SHP77 (cell line): ENCODE measurements at places on chromosomes 13 and 19.
A peak's percentile ranks its signal among the peaks of the same experiment; 100 is the strongest.

GRCh38 chr13:39399102-39399501 lies 203.9 kb downstream of the LHFPL6 start:
- DNase-seq, result no peak

DNA sequence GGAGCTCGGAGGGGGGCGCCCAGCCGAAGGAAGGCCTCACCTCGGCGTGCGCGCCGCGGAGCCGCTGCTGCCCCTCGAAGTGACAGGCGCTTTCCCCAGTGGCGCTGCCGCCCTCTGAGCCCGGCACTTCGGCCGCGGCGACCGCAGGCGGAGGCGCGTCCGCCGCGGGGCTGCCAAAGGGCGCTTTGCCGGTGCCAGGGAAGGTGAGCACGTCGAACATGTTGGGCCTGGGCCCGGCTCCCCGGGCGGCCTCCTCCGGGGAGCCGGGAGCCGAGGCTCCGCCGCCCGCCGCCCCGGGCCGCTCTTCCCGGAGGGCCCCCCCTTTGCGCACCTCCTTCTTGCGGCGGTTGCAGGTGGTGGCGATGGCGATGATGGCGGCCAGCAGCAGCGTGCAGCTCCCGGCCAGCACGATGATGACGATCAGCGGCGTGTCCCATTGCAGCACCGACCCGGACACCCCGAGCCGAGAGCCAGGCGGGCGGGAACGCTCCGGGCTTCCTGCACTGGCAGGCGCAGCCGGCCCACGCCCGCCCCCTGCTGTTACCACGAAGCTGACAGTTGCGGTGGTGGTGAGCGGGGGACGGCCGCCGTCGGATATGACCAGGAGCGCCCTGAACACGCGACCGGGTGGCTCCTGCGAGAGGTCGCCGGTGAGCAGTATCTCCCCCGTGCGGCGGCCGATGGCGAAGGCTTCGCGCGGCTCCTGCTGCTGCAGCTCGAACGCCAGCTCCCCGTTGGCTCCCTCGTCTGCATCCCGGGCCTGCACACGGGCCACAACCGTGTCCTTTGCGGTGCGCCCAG lies 2.5 kb downstream of the PCDH8 start:
- DNase-seq, result no peak

DNA sequence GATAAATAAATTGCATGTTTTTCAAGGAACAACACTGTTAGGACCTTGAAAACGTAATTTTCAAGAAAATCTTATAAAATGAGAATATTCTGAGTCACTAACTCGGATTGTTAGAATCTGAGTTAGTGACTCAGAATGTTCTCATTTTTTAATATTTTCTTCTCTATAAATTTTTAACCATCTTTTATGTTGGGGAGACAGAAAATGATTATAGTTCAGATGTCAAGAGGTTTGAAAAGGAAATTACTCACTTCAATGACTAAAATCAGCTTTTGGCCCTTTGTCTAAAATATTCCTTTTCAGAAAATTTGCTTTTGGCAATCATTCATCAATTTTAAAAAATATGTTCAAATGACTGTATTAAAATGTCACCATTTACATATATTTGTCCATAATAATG lies 264.2 kb upstream of the EDNRB start:
- DNase-seq, result no peak

DNA sequence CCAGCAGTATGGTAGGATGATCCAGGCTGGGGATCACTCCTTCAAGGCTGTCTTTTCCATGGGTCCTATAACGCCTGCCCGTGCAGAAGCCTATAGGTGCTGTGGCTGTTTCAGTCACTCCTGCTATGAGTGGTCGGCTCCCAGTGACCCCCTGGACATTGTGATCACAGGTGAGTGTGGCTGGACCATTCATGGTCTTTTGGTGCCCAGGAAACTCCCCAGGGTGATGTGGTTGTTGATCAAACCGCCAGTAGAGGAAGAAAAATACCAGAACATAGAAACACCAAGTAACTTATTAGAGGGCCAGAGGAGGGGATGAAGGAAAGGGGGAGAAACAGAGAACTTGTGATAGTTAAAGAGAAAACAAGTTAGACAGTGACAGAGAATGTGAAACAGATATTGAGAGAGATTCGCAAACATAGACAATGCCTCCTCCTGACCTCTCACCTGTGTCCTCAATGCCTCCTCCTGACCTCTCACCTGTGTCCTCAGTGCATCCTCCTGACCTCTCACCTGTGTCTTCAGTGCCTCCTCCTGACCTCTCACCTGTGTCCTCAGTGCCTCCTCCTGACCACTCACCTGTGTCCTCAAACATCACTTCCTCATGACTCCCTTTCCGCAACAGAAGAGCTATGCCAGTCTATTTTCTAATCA lies 19.4 kb downstream of the LAIR2 start:
- DNase-seq, result no peak

DNA sequence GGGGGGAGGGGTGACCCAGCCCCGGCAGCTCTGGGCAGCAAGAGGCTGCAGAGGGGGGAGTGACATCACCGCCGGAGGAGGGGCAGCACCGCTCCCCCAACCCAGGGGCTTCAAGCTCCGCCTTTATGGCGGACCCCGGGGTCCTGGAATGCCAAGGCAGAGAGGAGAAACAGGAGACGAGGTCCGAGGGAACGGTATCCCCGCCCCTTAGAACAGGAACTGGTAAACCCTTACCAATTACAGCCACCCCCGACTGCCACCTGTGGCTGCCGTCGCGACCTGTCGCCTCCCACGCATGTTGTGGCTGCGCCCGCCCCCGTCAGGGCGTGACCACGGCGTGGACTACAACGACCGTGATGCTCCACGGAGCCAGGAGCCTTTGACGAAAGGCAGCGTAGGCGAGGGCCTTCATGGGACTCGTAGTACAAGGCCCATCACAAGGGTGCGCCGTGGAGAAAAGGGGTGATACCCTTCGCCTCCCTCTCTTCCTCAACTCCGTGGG lies 4.1 kb upstream of the KCNC3 start:
- peak; percentile 93 for DNase-seq

DNA sequence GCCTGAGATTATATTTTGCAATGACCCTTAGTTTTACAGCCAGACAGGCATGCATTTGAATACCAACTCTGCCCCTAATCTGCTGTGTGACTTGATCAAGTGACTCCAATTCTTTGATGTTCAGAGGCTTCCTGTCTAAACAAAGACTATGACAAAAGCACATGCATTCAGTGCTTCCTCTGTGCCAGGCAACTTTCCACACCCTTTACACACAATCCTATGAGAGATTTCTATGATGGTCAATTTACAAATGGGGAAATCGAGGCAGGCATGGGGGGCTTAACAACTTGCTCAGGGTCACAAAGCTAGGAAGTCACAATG lies 3.7 kb upstream of the LYPD3 start:
- no peak for DNase-seq

DNA sequence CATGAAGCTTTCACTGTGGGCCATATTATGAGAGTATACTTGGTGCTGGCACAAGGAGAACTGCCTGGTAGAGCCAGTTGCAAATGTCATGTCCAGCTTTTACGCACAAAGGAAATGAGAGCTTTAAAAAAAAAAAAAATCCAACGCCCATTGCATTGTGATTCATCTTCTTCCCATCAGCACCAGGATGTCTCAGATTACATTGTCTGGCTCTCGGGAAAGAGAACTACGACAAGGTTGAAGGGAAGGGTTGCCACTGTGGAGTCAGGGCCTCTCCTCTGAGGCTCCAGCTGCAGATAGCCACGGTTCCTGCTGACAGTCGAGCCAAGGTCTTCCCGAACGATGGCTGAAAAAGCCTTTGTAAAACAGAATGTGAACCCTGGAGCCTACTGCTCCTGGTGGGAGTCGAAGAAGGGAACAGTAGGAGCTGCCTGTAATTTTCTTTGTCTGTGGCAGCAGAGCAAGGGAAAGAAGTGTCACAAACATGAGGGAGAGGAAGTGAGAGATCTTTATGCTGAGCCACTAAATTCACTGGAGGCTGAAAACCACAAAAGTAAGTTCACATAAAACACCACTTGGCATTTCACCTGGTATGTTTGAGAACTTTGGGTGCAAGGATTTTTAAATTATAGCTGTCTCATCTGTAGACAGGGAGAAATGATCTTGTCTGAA lies 704.7 kb downstream of the DIAPH3 start:
- DNase-seq, result peak; percentile 14

DNA sequence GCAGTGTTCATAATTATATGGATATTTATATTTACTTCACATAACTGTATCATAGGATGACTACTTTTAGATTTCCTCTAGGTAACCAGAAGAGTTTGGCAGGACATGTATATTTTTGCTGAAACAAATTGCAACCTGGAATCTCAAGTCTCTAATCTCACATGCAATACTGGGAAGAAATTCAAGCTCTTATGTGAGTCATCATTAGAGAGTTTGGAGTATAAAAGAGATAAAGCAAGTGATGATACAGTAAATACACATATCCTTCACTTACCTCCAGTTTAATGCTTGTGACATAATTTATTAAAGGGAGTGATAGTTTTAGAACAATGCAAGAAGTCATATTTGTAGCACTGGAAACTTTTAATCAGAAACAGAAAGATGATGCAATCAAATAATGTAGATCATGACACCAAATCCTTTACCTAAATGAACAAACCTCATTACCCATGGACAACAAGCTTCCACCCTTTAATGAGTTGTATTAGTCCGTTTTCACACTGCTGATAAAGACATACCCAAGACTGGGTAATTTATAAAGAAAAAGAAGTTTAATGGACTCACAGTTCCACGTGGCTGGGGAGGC lies 15.8 kb upstream of the OR7A17 start:
- no peak for DNase-seq

DNA sequence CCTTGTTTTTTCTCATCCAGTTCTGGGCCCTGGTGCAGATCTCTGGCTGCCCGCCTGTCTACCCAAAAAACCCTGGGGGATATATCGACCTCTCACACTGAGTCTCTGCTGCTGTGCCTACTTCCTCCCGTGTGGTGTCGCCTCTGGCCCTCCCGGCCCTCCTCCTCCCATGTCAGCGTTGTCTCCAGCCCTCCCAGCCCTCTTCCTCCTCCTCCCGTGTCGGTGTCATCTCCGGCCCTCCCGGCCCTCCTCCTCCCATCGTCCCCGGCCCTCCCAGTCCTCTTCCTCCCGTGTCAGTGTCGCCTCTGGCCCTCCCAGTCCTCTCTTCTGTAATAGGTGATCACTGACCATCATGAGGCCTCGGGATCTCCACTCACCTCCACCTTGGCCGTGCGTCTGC lies 81.8 kb downstream of the GPR12 start:
- DNase-seq, result no peak

DNA sequence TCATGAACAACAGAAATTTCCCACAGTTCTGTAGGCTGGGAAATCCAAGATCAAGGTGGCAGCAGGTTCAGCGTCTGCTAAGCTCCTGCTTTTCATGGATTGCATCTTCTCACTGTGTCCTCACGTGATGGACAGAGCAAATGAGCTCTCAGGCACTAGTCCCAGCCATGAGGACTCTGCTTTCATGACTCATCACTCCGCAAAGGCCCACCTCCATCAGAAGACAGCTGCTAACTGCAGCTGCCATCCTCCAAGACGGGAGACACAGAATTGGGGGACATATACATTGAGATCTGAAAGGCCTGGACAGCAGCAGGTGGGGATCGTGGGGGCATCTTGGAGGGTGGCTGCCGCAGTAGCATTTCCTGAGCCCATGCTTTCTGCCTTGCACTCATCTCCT lies 44.4 kb upstream of the SPATA13 start:
- DNase-seq, result peak; percentile 2

DNA sequence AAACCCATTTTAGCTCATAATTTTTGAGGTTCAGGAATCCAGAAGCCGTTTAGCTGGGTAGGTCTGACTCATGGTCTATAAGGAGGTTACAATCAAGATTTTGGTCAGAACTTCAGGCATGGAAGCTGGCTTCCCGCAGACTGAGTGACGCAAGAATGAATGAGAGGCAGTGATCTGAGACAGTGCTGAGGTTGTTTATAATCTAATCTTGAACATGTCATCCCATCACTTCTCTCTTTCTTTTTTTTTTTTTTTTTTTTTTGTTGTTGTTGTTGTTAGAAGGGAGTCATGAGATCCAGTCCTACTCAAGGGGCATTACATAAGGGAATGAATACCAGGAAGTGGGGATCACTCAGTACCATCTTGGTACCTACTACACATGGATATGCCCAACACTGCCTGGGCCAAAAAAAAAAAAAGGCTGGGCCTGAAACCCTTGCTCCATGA lies 217.4 kb downstream of the DLEU7 start:
- DNase-seq, result no peak

GRCh38 chr13:94859278-94859691 lies 146.9 kb upstream of the SOX21 start:
- peak; percentile 61 for DNase-seq

- DNase-seq, result no peak
These were observed 583.0 kb upstream of the SPRY2 start for GRCh38 chr13:80923907-80924306.

GRCh38 chr19:18513868-18514267 lies 8.0 kb downstream of the ELL start:
- no peak for DNase-seq

DNA sequence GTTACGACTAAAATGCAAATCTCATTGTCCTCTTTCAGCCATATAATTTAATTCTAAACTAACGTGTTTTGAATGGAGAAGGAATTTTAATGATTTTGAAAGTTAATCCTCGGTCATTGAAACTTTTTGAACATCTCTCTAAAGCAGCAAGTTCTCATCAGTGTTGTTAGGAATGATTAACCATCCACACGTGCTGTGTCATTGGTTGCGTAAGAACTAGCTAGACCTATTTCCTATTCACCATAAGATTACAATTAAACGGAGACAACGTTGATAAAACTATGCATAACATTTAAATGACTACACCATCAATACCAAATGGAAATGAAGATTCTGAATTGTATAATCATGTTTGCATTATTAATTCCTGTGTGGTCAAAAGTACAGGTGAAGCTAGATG lies 155.6 kb upstream of the IRS2 start:
- no peak for DNase-seq

DNA sequence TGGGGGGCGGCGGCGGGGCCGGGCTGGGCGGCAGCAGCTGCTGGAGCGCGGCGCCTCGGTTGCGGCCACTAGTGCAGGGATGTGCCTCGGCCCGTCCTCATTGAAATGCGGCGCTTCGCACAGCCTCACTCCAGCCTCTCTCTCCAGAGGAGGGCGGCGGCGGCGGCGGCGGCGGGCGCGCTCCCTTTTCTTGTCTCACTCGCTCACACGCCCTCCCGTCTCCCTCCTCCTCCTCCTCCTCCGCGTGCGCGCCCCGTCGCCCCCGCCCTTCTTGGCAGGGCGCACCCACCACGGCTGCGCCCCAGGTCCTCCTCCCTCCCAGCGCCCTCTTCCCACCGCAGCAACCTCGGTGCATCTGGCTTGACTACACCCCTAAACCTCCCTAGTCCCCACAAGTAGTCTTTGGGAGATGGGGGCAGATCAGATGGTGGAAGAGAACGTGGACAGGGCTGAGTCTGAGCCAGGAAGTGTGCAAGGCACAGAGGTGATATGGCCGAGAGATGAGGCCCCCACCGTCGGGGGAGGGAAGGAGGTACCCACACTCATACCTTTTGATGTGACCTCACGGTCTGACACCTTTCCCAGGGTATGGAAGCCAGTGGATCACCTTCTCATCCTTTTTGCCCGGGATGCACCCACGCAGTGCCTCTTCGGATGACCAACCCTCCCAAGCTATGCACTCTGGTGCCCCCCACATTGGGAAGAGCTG lies at the start of gene DCLK1:
DCLK1 (minus strand) TSS at position 161 of the 709 bp plus-strand sequence.
- DNase-seq, result peak; percentile 51
